Chondrocyte (in vitro differentiated cells): ENCODE measurements at places on chromosomes 7 and 10.

DNA sequence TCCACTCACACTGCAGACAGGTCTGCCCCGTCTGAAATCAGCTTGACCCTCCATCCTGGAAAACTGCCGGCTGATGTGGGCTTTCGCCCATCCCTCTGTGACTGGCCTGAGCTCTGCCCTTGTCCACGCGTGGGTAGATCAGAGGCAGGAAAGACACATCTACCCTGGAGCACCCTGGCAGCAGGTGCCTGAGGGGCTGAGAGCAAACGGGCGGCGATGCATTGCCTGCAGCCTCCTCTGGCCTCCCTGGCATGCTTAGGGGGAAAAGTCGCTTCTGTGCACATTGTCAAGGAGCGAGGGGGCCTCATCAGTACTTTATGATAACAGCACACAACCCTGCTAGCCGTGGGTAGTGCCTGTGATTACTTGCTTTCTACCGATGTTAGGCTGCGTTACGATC, 109.4 kb downstream of the ADARB2 start:
- no peak for DNase-seq

GRCh38 chr7:155887174-155887525, 74.9 kb upstream of the SHH start:
- peak; percentile 84 for DNase-seq

DNA sequence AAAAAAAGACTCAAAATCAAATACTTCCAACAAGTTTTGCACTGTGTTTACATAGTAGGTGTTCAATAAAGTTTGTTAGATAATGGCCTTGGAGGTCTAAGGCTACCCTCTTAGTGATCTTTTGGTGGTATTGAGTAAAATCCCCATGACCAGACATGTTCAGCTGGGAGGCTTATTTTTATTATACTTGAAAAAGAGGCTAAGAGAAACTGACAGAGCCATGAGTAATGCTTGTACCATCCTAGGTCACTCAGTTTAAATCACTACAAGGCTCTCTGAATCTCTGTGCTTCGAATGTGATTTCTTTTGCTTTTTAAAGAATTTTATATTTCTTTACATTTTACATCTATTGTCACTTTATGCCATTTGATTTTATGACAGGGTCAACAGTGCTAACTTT, 90.5 kb downstream of the TWIST1 start:
- DNase-seq: no peak

GRCh38 chr10:14219411-14219810, 111.3 kb downstream of the FRMD4A start:
- no peak for DNase-seq

GRCh38 chr10:58014436-58014835, 253.3 kb downstream of the IPMK start:
- DNase-seq: no peak

DNA sequence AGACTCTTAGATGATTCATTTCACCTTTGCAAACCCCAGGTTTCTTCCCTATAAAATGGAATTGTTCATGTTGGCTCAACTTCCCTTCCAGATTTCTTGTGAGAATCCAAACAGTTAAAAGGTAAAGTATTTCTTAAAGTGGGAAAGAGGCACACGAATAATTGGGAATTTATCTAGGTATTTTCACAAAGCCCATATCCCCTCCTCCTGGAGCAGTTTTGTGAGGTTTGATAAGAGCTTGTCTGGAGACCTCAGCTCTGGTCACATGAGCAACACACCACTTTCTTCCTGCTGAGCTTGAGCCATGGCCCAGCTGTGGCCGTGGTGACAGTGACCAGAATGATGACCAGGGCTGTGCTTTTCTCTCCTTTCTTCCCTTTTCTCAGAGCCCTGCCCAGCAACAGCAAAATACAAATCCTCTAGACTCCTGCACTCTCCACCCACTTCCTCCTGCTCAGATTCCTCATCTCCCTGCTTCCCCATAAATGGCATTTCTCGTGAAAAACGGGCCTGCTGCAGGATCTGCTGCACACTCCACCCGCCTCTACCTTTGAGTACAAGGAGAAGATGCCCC, 87.7 kb downstream of the PIK3CG start:
- no peak for DNase-seq

DNA sequence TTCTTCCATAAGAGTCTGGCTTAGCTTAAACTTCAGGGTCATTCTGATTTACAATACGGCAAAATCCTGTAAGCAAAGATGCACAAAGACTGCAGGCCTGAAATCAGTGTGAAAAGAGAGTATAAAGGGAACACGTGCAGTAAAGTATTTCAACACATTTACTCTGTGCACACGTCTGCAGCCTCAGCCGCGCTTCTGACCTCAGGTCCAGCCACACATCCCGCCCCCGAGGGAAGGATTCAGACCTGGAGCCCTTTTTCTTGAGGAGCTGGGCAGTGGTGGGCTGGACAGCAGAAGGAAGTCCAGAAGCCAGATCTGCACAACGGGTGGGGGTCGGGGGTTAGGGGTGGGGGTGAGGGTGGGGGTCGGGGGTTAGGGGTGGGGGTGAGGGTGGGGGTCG, 58.9 kb upstream of the FAM20C start:
- no peak for DNase-seq

DNA sequence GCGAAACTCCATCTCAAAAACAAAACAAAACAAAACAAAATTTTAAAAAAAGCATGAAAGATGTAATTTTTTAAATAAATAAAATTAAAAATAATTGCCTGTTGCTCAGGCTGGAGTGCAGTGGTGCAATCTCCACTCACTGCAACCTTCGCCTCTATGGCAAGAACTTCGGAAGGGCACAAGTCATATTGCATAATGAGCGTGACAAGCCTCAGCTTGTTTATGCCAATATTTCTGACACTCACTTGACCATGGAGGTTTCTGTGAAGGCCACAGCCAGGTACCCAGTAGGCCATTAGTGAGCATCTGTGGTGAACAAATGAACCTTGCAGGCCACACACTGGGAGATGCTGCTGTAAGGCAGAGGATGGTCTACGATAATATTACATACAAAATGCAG, 106.1 kb upstream of the KMT2C start:
- no peak for DNase-seq

GRCh38 chr7:38550836-38551235, 80.3 kb downstream of the AMPH start:
- DNase-seq: no peak

DNA sequence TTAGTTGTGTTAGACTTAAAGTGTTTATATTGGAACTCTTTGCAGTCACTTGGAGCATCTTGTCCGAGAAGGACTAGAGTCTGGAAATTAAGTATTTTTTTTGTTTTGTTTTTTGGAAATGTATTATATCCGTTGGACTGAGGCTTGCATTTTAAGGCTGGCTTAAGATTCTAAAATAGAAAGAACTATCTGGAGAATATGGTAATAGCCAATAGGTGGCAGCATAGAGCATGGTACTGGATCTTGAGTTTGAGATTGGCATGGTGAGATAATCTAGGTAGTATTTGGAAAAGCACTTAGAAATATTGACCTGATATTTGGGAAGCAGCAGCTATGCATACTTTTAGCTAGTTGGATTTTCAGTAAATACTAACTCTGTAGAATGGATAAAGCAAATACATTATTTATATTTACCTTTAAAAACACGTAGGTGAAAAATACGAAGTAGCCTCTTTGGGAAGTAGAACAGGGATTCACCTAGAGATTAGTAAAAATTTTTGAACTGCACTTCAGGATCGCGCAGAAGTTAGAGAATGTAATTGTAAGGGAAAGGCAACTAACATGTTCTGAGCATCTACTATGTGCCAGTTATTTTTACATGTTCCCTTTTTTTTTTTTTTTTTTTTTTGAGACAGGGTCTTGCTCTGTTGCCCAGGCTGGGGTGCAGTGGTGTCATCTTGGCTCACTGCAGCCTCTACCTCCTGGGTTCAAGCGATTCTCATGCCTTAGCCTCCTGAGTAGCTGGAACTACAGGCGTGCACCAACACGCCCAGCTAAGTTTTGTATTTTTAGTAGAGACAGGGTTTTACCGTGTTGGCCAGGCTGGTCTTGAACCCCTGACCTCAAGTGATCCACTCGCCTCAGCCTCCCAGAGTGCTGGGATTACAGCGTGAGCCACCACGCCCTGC, 78.6 kb downstream of the LCOR start:
- DNase-seq: no peak

- no peak for DNase-seq
Observed at GRCh38 chr7:103833401-103833800, 156.1 kb downstream of the RELN start.

GRCh38 chr7:153912211-153912610, 140.0 kb upstream of the DPP6 start:
- DNase-seq: no peak

DNA sequence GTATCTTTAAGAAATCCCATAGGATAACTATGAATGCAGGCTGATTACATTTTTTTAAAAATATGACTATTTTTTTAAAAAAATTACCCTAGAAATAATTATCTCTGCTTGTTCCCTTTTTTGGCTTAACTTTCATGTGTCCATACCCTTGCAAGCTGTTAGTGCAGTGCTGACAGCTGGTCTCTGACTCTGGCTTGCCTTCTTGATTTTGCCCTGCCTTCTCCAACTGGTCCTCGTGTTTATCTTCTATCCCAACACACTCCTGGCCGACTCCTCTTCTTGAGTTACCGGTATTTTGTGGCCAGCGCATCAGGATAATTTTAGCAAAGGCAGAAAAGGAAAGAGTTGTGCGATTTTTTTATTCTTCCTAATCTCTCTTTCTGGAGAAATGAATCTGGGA, 111.7 kb upstream of the STARD3NL start:
- DNase-seq: no peak

DNA sequence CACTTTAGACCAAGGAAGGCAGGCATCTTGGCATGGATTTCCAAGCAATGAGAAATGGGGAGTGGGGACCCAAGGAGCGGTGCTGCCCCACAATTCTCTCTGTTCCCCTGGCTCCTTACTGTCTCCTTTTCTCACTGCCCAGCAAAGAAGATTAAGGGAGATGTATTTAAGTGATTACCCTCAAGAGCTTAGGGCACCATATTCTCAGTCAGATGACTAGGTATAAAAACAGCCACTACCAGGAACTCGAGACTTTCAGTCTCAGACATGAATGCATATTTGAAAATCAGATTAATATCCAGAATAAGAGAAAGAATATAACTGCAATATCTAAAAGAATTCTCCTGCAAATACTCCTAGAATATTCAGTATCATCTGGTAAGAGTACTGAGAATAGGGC, at the start of gene ABLIM1:
ABLIM1 (minus strand) TSS at position 101 of the 400 bp plus-strand sequence; CDS start at position 26, 75 bp downstream.
- DNase-seq: no peak

GRCh38 chr7:22566176-22566575, 66.2 kb upstream of the STEAP1B start:
- DNase-seq: no peak

DNA sequence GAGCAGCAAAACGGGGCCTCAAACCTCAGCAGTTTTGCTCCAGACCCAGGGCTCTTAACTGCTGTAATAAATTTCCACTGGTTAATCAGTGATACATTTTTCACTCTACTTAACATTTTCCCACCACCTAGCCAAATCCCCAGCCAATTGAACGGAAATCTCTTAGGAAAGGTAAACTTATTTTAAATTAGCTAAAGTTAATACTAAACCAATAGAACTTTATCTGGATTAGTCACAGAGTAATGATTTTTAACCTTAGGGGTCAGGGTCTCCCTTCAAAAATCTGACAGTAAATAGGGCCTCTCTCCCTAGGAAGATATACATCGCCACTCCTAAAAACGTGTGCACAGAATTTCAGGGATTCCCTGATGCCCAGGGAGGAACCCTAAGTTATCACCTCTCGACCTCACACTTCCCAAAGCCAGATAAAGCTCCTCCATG, 87.4 kb upstream of the KMT2E start:
- no peak for DNase-seq

GRCh38 chr7:116812860-116813259, 49.5 kb upstream of the CAPZA2 start:
- DNase-seq: no peak

DNA sequence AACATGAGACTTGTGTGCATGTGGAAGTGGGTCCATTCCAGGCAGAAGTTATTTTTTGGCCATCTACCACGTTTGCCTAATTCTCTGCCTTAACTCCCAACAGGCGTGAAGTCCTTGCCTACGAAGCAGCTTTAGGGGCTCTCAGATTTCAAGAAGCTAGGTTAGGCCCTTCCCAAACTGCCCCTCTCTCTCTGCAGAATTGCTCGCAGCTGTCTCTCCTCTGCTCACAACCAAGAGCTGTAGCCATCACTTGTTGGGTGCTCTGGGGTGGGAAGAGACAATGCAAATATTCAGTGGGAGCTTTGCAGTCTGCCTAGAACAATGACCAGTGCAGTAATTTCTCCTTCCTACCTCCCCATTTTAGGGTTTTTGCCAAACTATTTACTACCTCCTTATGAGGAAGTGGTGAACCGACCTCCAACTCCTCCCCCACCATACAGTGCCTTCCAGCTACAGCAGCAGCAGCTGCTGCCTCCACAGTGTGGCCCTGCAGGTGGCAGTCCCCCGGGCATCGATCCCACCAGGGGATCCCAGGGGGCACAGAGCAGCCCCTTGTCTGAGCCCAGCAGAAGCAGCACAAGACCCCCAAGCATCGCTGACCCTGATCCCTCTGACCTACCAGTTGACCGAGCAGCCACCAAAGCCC, 24.9 kb downstream of the CYP17A1 start:
- no peak for DNase-seq

DNA sequence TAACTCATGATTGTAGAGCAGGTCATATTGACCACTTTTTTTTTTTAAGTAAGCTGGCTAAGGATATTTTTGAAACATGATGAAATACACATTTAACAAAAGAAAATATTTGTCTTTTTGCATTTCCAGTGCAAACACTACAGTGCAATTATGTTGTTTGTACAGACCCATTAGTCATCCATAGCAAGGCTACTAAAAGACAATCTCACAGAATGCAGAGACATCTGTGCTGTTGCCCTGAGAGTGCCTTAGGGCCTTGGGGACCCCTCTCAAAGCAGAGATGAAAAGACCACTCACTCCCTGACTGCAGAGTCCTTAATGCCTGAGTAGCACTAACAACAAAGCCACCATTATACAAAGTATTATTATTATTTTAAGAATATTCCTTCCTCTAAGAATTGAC, 104.5 kb downstream of the NRCAM start:
- DNase-seq: no peak

DNA sequence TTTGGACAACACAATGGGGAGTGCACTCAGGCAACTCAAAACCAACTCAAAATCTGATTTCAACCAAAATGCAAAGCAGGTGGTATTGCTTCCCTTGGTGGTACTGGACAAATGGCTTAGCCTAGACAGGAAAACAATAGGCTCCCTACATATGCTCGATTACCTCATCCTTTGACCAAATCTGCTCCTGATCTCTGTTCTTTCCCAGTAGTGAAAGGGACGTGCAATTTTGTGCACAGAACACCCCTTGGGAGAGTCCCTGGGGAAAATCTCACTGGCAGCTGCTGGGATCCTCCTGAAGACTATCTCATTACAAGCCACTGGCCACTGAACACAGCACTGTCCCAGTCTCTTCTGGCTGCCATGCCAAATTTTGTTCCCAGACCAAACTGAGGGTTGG, 149.2 kb upstream of the VSTM2A start:
- DNase-seq: no peak

GRCh38 chr10:131006458-131007256, 304.9 kb downstream of the TCERG1L start:
- peak; percentile 34 for DNase-seq

- no peak for DNase-seq
Observed at GRCh38 chr10:30062582-30062981, 3.2 kb upstream of the JCAD start.
